Aorta (tissue), 5 donors: ENCODE measurements at places on chromosomes 3 and 15. TPM values are rescaled to one million over a fixed set of nuclear protein-coding genes. Genes with fewer than 3 reads are reported as not detected.
A peak's percentile ranks its signal among the peaks of the same experiment; 100 is the strongest.

DNA sequence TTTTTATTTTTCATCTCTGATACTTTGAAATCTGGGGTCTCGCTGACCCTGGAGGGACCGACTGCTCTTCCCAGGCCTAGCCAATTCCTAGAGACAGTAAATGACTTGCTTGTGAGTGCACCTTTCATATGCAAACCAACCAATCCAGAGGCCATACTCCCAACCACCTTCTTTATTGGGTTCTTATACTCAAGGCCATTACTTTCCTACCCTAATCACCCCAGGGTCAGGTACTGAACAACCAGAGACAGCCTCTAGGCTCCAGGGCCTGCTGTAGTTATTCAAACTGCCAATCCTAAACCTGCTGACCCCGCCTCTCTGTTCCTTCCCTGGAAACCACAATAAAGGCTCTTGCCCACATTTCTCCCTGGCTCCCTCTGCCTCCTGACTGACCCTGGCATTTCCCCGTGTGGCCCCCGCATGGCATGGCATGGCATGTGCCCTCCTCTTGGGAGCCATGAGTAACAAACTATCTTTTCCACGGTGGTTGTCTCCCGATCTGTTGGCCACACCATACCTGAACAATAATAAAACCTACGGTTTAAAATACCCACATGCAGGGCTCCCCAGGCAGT, 42.9 kb downstream of the ADCY5 start:
- no peaks in the 10 kb centered on the region for H3K27me3 ChIP-seq
- no peaks in the 10 kb centered on the region for H3K4me1 ChIP-seq
- peak overlapping the region; percentile 30 for H3K27ac ChIP-seq

The PP2D1 gene
- not detected for polyA plus RNA-seq

The ZDHHC23 gene
- 1.5 TPM for polyA plus RNA-seq

The SLC2A2 gene
- polyA plus RNA-seq, result not detected

- no peaks in the 10 kb centered on the region for H3K36me3 ChIP-seq
- no peak overlapping the region for H3K27ac ChIP-seq
- DNase-seq, result no peak
- H3K4me3 ChIP-seq, result no peak overlapping the region
These were observed 118.3 kb upstream of the NEO1 start for GRCh38 chr15:72933976-72934375.

The SLC12A8 gene
- polyA plus RNA-seq, result not detected

DNA sequence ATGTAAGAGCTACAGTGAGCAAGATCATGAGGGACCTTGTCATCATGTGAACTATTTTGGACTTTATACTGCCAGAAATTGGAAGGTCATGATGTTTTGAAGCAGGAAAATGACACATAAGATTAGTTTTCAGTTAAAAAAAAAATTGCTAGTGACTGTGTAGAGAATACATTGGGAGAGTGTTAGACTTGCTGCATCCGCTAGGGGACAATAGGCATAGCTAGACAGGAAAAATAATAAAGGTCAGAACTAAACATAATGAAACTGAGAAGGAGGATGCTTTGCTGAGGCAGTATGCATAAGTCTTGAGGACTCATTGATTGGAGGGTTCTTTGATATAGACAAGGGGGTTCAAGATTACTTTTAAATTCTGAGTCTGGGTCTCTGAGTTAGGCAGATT, 275.8 kb upstream of the KCNH8 start:
- no peak overlapping the region for H3K27ac ChIP-seq
- H3K4me1 ChIP-seq, result no peaks in the 10 kb centered on the region
- H3K4me3 ChIP-seq, result no peak overlapping the region
- H3K36me3 ChIP-seq, result no peaks in the 10 kb centered on the region
- no peaks in the 10 kb centered on the region for H3K27me3 ChIP-seq

GRCh38 chr3:112751564-112752512, 94.8 kb downstream of the CD200R1L start:
- no peaks in the 10 kb centered on the region for H3K36me3 ChIP-seq
- DNase-seq, result no peak
- H3K27ac ChIP-seq, result no peak overlapping the region
- no peaks in the 10 kb centered on the region for H3K27me3 ChIP-seq

The LOXL1 gene
- 138 TPM for polyA plus RNA-seq

The SERINC4 gene
- polyA plus RNA-seq, result 0.43 TPM

DNA sequence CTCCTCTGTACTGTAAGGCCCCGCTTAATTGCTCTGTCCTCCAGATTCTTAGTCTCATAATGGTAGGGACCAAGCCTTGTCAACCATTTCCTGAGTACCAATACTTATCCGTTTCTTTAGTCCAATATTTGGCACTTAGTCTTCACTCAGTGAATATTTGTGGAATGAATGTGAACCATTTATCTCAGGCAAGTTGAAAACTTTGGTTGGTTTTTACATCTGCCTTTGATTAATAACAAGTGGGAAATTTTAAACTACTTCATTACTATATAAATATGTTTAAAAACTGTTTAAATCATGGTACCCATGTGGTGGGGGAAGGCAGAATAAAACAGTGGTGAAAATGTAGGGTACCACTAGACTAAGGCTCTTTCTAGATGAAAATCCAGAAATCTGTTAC, 15.2 kb downstream of the CA12 start:
- no peaks in the 10 kb centered on the region for H3K4me1 ChIP-seq
- DNase-seq, result no peak
- H3K27me3 ChIP-seq, result no peaks in the 10 kb centered on the region
- H3K36me3 ChIP-seq, result no peaks in the 10 kb centered on the region

GRCh38 chr3:36733162-36733696, 31.1 kb downstream of the DCLK3 start:
- no peak overlapping the region for H3K27ac ChIP-seq
- H3K4me1 ChIP-seq, result no peaks in the 10 kb centered on the region
- no peaks in the 10 kb centered on the region for H3K36me3 ChIP-seq
- no peak overlapping the region for H3K4me3 ChIP-seq
- H3K27me3 ChIP-seq, result no peaks in the 10 kb centered on the region
- DNase-seq, result no peak

- H3K4me3 ChIP-seq, result peak overlapping the region; percentile 74
- no peaks in the 10 kb centered on the region for H3K4me1 ChIP-seq
- H3K36me3 ChIP-seq, result no peaks in the 10 kb centered on the region
- H3K27ac ChIP-seq, result no peak overlapping the region
- DNase-seq, result peak; percentile 90
- H3K27me3 ChIP-seq, result no peaks in the 10 kb centered on the region
These were observed 16.9 kb upstream of the SEMA4B start for GRCh38 chr15:90184119-90184785.

The TMC3 gene
- polyA plus RNA-seq, result not detected

GRCh38 chr15:95940431-95940985, 390.0 kb upstream of the NR2F2 start:
- no peaks in the 10 kb centered on the region for H3K36me3 ChIP-seq
- H3K27me3 ChIP-seq, result no peaks in the 10 kb centered on the region
- DNase-seq, result no peak
- no peaks in the 10 kb centered on the region for H3K4me1 ChIP-seq
- H3K27ac ChIP-seq, result no peak overlapping the region

The SPINT1 gene
- polyA plus RNA-seq, result 15.5 TPM

- H3K27ac ChIP-seq, result no peak overlapping the region
- no peaks in the 10 kb centered on the region for H3K4me1 ChIP-seq
- no peaks in the 10 kb centered on the region for H3K27me3 ChIP-seq
- DNase-seq, result no peak
- no peaks in the 10 kb centered on the region for H3K36me3 ChIP-seq
These were observed 162.2 kb downstream of the GREM1 start for GRCh38 chr15:32879980-32880379.

The OR5K2 gene
- not detected for polyA plus RNA-seq

DNA sequence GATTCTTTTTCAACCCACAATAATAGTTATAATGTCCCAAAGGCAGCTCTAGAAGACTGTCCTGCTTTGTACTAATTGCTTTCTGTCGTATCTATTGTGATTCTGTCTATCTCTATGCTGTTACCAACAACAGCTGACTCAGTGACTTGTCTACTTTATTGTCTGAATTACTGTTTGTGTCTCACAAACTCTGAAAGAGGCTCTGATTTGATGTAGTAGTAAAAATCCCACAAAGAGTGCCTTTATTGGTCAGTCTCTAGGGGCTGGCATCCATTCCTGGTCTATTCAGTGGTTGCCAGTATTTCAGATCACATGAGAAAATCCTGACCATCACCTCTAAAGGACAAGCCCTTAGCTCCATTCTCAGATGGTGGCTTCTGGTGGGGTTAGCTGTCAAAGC, 254.2 kb downstream of the NSUN3 start:
- no peak for DNase-seq
- H3K27ac ChIP-seq, result no peak overlapping the region
- H3K4me3 ChIP-seq, result no peak overlapping the region
- H3K4me1 ChIP-seq, result no peaks in the 10 kb centered on the region
- no peaks in the 10 kb centered on the region for H3K27me3 ChIP-seq

DNA sequence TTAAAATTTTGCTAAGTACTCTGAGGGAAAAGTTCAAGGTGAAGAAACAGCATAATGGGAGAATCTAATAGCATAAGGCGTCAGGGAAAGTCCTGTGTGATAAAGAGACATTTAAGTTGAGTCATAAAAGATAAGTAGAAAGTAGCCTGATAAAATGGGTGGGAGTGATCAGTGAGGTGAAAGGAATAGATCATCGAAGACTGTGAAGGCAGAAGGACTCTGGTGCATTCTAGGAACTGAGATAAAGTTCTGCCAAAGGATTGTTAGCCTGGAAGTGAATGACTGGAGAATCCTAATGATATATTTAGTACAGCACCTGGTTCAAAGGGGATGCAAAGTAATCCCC, 149.9 kb downstream of the CFAP20DC start:
- DNase-seq, result no peak
- H3K4me1 ChIP-seq, result no peaks in the 10 kb centered on the region
- H3K27ac ChIP-seq, result no peak overlapping the region
- no peak overlapping the region for H3K4me3 ChIP-seq
- H3K36me3 ChIP-seq, result no peaks in the 10 kb centered on the region

GRCh38 chr3:36206956-36207580, 173.2 kb upstream of the STAC start:
- H3K27ac ChIP-seq, result no peak overlapping the region
- no peaks in the 10 kb centered on the region for H3K27me3 ChIP-seq
- no peaks in the 10 kb centered on the region for H3K36me3 ChIP-seq
- no peak for DNase-seq

DNA sequence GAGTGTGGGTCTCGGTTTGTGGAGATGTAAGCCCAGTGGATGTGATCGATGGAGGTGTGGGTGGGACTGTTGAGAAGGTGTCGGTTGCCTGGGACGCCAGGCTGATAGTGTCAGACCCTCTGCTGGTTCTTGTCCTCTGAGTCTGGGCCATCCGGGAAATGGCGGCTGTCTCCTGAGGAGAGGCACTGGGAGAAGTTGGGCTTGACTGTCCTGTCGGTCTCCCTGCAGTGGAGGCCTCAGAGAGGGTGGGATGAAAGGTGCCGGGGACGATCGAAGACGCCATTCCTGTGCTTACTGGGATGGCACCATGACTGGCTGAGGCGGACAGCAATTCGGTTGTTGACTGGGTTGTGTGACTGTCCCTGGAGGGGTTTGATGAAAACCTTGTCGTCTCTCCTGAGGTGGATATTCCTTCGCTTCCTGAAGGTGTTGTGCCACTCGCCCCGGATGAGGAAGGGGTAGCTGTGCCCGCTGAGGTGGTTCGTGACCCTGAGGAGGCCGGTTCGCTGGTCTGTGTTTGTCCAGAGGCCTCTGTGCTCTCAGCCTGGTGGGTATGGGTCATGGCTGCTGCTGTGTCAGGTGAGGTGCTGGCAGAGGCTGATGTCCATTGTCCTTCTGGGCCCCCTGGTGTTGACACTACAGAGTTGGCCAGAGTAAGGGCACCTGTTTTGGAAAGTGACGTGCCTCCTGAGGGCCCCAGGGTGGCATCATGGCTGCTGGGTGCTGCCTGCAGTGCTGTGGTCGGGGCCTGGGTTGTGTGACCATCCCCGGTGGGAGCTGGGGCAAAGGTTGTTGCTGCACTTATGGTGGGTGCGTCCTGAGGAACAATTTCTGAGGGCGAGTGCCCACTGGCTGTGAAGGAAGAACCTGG, 22.8 kb downstream of the MUC4 start:
- peak; percentile 33 for DNase-seq
- H3K4me3 ChIP-seq, result no peak overlapping the region
- H3K27me3 ChIP-seq, result no peaks in the 10 kb centered on the region
- no peak overlapping the region for H3K27ac ChIP-seq
- H3K4me1 ChIP-seq, result no peaks in the 10 kb centered on the region

GRCh38 chr15:76483752-76484151, 147.2 kb downstream of the ISL2 start:
- H3K4me3 ChIP-seq, result no peak overlapping the region
- H3K4me1 ChIP-seq, result no peaks in the 10 kb centered on the region
- no peak overlapping the region for H3K27ac ChIP-seq
- no peaks in the 10 kb centered on the region for H3K27me3 ChIP-seq
- no peaks in the 10 kb centered on the region for H3K36me3 ChIP-seq

GRCh38 chr15:40080847-40081246, 27.8 kb downstream of the BMF start:
- no peak overlapping the region for H3K27ac ChIP-seq
- no peak for DNase-seq
- no peak overlapping the region for H3K4me3 ChIP-seq
- no peaks in the 10 kb centered on the region for H3K27me3 ChIP-seq
- no peaks in the 10 kb centered on the region for H3K36me3 ChIP-seq

- DNase-seq, result no peak
- no peaks in the 10 kb centered on the region for H3K36me3 ChIP-seq
- H3K4me3 ChIP-seq, result no peak overlapping the region
- no peaks in the 10 kb centered on the region for H3K4me1 ChIP-seq
- no peak overlapping the region for H3K27ac ChIP-seq
These were observed 6.2 kb upstream of the RBMS3 start for GRCh38 chr3:29274667-29275066.

DNA sequence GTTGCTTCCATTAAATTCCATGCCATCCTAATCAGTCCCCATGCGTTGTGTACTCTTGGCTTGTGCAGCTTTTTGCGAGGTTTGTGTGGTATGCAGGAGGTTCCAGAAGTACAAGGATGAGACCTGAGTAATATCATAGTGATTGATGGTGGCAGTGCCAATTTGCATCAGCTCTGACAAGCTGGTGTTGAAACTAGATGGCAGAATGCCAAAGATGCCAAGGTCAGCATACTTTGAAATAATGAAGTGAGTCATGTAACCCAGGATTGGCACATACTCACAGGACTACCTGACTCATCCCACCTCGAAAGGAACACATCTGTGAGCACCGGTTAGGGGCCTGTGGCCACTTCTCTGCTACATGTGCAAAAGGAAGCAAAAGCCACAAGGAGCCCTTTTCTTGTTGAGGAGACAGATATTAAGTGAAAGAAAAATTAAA, 14.3 kb downstream of the KAT2B start:
- no peak for DNase-seq
- no peaks in the 10 kb centered on the region for H3K36me3 ChIP-seq
- no peaks in the 10 kb centered on the region for H3K27me3 ChIP-seq

GRCh38 chr3:160486459-160486869, 36.9 kb upstream of the TRIM59 start:
- no peaks in the 10 kb centered on the region for H3K27me3 ChIP-seq
- DNase-seq, result no peak
- H3K4me1 ChIP-seq, result no peaks in the 10 kb centered on the region
- H3K4me3 ChIP-seq, result no peak overlapping the region

DNA sequence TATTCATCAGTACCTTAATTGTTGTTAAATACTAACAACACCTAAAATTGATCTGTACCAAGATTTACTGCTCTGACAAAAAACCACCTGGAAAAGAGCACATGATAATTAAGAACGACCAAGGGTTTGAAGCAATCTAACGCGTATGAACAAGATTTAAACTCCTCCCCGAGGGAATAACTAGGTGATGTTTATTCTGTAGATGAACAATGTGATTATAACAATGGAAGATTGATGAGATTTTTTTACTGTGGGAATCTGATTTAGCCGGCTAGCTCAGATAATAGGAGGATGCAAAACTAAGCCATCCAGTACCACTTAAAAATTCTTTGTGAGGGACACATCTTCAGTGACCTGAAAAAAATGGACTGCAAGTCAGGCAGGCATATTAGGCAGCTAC, 222.1 kb downstream of the FHIT start:
- H3K27me3 ChIP-seq, result no peaks in the 10 kb centered on the region
- H3K27ac ChIP-seq, result no peak overlapping the region
- no peak for DNase-seq
- no peak overlapping the region for H3K4me3 ChIP-seq
- H3K36me3 ChIP-seq, result no peaks in the 10 kb centered on the region
- H3K4me1 ChIP-seq, result no peaks in the 10 kb centered on the region
